ENCODE measurements at places on chromosomes 3 and 15. TPM values are rescaled to one million over a fixed set of nuclear protein-coding genes. Genes with fewer than 3 reads are reported as not detected.

The CIB2 gene
- 2.2 TPM for total RNA-seq

The SOX2 gene
- 4.0 TPM for total RNA-seq

The CPLX3 gene
- not detected for total RNA-seq

The SNX33 gene
- total RNA-seq = 28.9 TPM

The VWA5B2 gene
- total RNA-seq = 0.47 TPM

The LRRC28 gene
- 23.8 TPM for total RNA-seq

The ZDHHC23 gene
- 9.7 TPM for total RNA-seq

The CAPN3 gene
- total RNA-seq = 47.2 TPM

The TMCC1 gene
- 33.4 TPM for total RNA-seq

The MEGF11 gene
- total RNA-seq = not detected

The ULK3 gene
- 40.3 TPM for total RNA-seq

The GPR149 gene
- not detected for total RNA-seq

GRCh38 chr3:12325586-12326515 is 37.0 kb downstream of the PPARG start:
- no peak for DNase-seq

- no peak for DNase-seq
Measured at GRCh38 chr3:20185331-20185678, 701 bp downstream of the SGO1 start.

DNA sequence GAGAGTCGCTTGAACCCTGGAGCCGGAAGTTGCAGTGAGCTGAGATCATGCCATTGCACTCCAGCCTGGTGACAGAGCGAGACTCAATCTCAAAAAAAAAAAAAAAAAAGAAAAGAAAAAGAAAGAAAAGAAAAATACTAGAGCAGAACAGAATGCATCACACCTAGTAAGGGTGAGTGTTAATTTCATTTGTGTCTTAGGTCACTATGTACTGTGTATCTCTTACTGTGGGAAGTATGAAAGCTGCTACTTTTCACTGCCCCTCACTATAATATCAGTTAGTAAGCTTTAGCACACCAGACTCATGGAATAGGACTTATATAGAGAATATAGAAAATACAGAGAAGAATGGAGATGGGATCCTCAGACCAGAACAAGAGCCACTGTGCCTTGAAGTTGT is 45.9 kb upstream of the RASA2 start:
- no peak for DNase-seq

GRCh38 chr15:96186105-96186504 is 144.4 kb upstream of the NR2F2 start:
- DNase-seq = no peak

DNA sequence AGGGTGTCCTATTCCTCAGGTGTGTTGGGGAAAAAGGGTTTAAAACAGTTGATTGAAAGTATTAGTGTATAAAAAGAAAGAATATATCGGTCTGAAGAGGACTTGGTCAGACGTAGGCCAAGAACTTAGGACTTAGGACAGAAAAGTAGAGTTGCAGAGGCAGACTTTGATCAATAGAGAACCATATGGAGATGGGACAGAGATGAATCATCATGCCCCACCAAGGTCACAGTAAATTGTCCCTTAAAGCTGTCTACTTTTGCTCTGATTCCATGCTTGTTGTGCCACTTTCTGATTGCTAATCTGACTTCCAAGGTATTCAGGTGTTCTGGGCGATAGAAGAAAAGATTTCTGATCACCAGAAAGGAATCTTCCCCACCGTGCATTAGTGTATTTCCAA is 52.9 kb upstream of the ZDHHC23 start:
- no peak for DNase-seq

GRCh38 chr3:23996095-23996524 is 51.0 kb downstream of the NR1D2 start:
- DNase-seq = no peak

DNA sequence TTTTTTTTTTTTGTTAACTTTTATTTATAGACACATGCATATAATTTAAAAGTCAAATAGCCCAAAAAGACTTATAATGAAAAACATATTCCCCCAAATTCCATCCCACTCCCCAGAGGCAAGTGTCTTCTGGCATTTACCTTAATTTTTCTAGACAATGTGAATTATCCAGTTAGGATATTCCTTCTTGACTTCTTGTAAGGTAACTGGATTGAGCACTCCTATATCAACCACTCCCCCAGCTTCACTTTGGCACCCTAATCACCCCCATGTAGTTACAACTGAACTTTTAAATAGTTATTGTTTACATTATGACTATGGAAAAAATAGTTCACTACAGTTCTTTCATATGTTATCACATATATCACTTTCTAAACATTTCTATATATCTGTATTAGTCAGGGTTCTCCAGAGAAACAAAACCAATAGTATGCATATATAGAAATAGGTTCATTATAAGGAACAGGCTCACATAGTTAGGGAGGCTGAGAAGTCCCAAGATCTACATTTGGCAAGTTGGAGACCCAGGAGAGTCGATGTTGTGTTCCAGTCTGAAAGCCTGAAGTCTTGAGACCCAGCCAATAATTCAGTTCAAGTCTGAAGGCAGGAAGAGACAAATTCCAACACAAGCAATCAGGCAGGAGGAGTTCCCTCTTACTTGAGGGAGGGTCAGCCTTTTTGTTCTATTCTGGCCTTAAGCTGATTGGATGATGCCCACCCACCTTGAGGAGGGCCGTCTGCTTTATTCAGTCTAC is 175.8 kb downstream of the THSD4 start:
- no peak for DNase-seq

GRCh38 chr15:96232335-96232734 is 98.2 kb upstream of the NR2F2 start:
- no peak for DNase-seq

GRCh38 chr3:36891701-36892160 is 53.1 kb downstream of the TRANK1 start:
- DNase-seq = no peak

- no peak for DNase-seq
Measured at GRCh38 chr15:80501476-80501875, 97.3 kb downstream of the ARNT2 start.

- DNase-seq = no peak
Measured at GRCh38 chr3:16886303-16886683, 1.5 kb downstream of the PLCL2 start.

DNA sequence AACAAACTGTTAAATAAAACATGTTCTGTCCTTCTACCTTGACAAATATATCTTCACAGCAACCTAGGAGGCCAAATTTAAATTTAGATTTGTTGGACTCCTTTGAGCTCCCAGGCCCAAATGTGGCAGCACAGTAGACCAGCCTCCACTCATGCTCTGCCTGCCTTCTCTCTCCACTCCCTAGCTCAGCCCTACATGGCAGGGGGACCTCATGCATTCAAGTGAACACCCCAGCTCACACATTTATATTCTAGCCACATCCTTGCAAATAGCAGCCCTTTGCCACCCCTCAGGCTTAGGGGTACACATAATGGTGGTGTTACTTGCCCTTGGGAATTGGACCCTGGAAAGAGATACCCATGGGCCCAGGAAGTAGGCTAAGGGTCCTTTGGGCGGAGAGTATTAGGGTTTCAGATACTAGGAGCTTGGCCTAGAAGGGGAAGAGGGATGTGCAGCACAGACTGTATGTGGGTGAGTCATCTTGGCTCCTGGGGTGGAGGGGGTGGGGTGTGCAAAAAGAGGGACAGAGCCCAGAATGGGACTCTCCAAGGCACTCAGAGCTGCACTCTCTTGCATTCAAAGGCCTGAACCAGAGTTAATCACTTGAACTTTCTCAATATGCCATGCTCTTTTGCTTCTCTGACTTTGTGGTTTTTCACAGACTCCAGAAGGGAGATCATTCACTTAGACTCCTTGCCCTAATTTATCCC is 268.4 kb upstream of the ROPN1 start:
- no peak for DNase-seq

DNA sequence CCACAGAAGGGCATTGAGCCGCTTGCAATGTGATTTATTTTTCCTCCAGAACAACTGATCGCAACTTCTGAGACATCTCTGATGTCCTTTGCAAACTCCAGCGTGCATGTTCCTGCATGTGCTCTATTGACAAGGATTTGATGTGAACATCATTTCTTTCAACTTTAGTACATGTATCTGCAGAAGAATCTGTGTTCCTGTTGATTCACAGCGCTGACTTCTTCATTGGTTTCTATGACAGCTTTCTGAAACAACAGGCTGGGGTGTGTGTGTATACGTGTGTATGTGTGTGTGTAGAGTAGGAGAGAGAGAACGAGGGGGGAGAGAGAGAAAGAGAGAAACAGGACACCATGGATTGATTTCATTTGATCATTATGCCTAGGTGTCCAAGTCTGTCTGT is 56.7 kb upstream of the CMTM8 start:
- DNase-seq = no peak

DNA sequence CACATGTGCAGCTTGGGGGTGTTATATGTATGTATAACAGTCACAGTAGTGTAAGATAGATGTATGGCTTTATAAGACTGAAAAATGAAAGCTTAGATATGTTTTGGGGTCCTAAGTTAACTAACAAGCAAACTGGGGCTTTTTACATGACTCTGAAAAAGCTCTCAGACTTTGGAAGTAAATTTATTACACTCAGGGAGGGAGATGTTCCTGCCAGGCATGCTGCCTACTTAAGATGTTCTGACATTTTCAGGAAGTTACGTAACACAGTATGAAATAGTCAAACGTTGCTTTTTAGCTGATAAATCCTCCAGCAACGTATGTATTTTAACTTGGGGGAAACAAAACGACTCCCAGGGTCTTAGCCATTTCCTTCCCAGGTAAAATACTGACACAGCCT is 1.7 kb upstream of the IFT57 start:
- DNase-seq = no peak

- peak; percentile 43 for DNase-seq
Measured at GRCh38 chr3:174440253-174440701, 418.9 kb upstream of the NAALADL2 start.

GRCh38 chr15:35705884-35706585 is 160.1 kb upstream of the DPH6 start:
- no peak for DNase-seq

DNA sequence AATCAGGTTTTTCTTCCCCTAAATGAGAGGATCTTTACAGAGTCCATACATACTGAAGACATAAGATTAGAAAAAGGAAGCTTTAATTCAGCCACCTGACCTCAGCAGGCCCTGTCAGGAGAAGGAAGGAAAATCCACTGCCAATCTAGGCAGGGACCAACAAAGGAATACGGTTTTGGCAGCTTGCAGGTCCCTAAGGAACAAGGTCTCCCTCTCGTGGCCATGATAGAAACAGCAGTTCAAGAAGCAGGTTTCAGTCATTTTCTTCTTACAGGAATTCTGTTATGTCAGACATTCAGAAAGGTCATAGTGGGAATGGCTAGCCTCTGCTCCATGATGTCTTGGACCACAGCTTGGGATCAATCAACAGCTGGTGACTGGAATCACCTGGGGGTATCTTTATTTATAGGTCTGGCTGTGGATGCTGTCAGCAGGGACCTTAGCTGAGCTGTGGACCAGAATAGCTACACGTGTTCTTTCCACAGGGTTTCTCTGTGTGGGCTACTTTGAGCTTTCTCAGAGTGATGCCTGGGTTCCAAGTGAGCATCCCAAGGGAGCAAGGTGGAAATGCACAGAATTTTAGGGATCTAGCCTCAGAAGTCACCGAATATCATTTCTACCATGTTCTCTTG is 9.4 kb upstream of the CMSS1 start:
- DNase-seq = no peak

DNA sequence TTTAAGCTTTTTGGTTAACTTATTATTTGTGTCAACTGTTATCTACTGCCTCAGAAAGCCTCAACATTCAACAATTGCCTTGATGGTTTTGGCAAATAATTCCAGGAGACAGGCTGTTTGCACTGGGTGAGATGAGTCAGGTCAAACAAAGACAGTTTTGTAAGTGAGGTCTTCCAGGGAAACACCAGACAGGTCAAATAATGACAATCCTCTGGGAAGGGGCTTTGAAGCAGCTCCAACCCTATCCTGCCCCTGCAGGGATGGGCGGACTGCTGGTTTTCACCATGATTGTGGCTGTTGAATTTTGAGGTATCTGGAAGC is 79.4 kb upstream of the PRR23E start:
- no peak for DNase-seq

DNA sequence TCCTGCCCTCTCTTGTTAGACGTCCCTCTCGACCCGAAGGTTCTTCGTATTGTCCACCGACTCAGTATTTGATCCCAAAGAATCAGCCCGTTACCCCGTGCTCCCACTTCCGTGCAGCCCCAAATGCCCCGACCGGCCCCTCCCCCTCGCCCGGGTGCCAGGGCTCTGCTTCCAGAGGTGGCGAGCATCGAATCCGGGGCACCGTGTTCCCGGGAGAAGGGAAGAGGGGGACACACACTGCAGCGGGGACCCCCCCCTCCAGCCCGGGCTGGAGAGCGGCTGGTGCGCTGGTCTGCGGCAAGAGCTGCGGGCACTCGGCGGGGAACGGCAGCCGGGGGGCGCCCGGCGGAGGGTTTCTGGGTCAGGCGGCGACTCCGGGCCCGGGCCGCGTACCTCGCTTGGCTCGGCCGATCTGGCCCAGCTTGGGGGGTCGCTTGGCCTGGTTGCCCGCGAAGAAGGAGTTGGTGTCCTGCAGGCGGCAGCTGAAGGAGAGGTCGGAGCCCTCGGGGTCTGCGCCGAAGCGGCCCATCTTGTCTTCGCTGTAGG is 556 bp downstream of the CAMK2N2 start:
- no peak for DNase-seq

GRCh38 chr3:187802928-187803259 is 57.6 kb upstream of the BCL6 start:
- DNase-seq = no peak

DNA sequence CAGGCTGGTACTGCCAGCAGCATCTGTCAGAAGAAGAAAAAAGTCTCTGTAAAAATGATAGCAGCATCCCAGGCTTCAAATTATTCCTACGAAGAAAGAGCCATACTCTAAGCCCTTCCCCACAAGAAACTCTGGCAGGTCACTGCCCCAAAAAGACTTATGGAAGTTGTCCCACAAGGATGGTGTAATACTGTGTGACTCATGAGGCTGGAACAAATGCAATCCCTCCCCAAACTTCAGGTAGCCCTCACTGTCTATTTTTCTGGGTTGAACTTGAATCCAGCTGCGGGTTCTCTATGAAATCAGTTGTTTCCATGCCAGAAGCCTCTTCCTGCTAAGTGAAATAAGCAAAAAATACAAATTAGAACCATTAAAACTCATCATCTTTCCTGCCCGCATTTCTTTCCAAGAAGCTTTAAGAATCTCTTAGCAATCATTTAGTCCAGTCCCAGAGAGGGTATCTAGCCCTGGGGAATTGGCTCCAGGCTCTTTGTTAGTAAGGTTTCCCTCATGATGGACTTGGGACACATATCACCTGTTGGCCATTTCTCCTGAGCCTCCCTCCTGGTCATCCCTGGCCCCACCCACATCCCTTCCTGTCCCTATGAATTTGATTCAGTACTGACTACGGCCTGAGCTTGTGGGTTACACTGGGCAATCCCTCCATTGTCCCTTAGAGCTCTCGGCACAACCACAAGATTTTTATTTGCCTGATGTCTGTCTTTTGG is 51.7 kb downstream of the FAM174B start:
- DNase-seq = no peak

- DNase-seq = no peak
Measured at GRCh38 chr3:184832044-184832443, 20.1 kb downstream of the VPS8 start.

GRCh38 chr15:25912035-25912434 is 48.9 kb upstream of the ATP10A start:
- DNase-seq = no peak

Measured in lower lobe of right lung (tissue), 2 donors.